GDM1 (cell line): ENCODE measurements at places on chromosomes 4 and X.

DNA sequence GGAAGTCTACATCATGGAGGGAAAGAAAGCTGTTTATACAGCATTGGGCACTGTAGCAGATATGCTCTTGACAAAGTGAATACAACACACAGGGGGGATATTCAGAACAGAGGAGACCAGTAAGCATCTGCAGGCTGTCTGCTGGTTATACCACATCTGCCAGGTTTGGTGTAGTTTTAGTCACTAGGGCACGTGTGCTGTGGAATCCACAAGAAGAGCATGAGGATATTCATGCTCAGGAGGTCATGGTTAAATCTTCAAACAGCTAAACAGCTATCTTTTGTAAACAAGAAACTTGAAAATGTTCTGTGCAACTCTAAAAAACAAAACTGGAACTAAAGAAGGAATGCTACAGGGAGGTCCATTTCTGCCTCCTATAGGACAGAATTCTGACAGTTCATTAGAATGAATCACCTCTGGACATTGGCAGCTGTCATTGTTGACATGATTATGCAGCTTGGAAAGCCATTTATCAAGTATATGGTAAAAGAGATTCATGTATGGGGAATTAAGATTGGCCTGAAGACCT is 175.8 kb downstream of the RCHY1 start:
- DNase-seq, result no peak

DNA sequence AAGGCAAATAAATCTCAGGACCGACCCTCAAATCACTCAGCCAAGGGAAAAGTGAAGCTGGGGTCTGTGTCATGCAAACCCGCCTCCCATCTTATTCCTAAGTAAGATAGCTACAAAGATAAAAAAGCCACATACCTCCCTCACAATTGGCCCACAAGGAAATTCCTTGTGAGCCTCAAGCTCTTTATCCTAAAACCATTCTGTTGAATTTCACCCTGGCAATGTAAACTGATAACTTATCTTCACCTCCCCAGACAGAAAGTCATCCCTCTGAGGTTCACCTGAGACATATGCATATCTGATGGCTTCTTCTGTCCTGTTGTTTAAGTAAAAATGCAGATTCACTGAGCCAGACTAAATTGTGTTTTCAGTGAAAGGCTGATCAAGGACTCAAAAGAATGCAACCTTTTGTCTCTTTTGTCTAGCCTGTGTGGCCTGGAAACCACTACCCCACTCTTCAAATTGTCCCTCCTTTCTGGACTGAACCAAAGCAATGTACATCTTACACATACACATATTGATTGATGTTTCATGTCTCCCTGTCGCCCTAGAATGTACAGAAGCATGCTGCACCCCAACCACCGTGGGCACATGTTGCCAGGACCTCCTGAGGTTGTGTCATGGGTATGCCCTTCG is 91.3 kb downstream of the MFAP3L start:
- no peak for DNase-seq

DNA sequence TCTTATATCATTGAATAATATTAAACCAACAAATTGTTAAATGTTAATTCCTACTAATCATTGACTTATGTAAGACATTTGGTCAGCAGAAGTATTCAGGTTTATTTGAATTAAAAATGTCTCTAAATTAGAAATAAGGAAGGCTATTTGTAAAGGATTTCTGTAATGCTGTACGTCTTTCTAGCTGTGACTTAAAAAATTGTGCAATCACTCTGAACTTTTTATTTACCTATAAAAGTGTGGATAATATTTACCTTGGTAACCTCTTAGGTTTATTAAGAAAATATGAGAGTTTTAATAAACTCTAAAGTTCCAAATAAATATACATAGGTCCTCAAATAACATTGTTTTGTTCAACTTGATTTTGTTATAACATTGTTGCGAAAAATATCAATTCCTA is 76.9 kb downstream of the SLC30A9 start:
- DNase-seq, result no peak

DNA sequence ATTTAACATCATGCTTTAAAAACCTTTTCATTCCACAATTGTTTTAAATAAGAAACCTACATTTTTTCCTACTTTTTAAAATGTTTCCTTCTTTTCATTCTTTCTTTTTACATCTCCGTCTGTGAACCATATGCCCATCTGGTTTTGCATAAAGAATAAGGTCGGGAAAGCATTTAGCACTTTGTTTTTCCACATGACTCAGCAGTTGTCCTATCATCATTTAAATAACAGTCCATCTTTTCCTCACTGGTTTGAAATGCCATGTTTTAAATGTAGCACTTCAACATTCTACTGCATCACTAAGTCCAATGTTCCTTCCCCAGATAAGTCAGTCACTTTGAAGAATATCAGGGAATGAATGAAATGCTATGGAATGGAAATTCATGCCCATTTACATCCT is 128.4 kb downstream of the SH3RF1 start:
- no peak for DNase-seq

DNA sequence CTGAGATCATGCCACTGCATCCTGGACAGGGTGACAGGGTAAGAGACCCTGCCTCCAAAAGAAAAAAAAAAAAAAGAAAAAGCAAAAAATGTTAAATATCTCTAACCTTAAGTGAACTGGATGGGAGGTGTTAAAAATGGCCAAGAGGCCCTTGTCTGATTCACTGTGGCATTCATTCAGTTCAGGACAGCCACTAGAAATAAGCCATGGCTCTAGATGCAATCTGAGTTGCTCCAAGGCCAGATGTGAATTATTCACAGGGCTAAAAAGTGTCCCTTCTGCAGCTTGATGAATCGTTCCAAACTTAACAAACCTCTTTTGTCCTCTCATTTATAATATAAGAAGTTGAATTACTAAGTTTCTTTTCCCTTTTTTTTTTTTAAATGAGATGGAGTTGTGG is 63.7 kb upstream of the FBXW7 start:
- DNase-seq, result no peak

DNA sequence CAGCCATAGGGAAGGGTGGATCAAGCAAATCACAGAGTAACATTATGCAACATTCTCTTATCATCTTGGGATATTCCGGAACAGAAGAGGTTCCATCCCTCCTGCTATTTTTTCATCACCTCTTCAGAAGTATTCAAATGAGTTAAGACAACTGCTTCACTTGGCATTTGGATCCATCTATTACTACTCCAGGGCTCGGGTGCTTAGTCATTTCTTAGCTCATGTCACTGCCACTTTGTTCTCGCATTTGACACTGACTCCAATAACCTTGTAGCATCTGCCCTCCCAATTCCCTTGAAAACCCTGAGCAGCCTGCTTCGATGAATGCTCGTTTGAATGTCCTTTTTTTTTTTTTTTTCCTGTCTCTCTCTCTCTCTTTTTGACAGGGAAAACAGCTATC is 114.9 kb downstream of the PPARGC1A start:
- no peak for DNase-seq

GRCh38 chrX:8815460-8816065 is 14.4 kb upstream of the FAM9A start:
- peak; percentile 19 for DNase-seq

DNA sequence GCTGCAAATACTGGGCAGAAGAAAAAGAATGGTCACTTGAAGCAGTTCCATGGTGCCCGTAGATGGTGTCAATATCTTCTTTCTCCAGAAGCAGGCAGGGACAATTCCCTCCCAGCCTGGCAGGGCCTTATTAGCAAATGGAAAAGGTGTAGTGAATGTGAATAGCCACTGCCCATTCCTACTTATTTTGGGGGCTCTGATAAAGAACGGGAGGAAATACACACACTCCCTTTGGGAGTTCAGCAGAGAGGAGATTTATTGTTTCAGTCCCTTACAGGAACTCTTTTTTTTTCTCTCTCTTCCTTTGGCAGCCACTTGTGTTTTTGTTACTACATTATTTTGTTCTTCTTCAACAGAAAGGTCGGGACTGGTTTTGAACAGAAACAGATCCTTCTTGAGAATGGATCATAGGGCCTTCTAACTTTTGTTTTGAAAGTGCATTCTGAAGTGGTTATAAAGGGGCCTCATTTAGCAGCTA is at the start of gene EMCN:
EMCN (minus strand) TSS at position 159 of the 478 bp plus-strand sequence; CDS start at position 51, 108 bp downstream.
- no peak for DNase-seq

GRCh38 chr4:41294445-41295062 is 37.8 kb downstream of the UCHL1 start:
- DNase-seq, result no peak

DNA sequence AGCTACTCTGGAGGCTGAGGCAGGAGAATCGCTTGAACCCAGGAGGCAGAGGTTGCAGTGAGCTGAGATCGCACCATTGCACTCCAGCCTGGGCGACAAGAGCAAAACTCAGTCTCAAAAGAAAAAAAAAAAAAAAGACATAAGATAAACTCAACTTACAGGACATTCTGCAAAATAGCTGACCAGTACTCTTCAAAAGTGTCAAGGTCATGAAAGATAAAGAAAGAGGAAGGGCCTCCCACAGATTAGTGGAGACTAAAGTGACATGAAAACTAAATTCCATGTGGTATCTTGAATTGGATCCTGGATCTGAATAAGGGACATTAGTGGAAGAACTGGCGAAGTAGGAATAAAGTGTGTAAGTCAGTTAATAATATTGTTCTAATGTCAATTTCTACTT is 63.3 kb downstream of the ZNF182 start:
- no peak for DNase-seq

DNA sequence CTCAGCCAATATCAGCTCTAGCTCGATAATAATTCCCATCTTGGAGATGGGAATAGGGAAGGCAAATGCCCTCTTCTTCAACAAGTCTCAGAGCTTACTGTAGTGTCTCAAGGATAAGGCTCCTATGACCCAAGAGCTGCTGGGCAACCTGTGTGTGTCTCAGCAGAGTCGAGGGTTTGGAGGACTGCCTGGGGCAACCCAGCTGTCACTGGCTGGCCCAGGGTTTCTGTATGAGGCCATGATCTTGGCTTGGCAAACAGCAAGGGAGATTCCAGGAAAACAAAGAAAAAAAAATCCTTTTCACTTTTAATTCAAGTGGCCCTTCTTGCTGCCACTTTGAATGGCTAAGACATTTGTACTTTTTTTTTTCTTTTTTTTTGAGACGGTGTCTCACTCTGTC is 34.4 kb downstream of the TMSB4X start:
- no peak for DNase-seq

DNA sequence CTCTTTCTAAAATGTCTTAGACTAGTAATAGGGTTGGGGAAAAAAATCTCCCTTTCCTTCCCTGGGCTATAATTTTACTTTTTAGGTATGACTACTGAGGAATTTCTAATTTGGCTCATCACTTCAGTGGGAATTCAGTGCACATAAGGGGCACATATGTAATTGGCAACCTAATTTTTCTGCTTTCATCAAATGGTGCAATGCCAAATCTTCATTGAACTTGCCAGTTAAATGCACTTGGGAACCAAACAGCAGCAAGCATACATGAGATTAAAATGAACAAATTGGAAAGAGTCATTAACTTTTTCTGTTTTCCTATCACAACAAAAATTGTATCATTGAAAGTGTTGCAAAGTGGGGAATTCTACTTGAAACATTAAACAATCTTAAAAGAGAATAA is 2.9 kb upstream of the CCSER1 start:
- no peak for DNase-seq

DNA sequence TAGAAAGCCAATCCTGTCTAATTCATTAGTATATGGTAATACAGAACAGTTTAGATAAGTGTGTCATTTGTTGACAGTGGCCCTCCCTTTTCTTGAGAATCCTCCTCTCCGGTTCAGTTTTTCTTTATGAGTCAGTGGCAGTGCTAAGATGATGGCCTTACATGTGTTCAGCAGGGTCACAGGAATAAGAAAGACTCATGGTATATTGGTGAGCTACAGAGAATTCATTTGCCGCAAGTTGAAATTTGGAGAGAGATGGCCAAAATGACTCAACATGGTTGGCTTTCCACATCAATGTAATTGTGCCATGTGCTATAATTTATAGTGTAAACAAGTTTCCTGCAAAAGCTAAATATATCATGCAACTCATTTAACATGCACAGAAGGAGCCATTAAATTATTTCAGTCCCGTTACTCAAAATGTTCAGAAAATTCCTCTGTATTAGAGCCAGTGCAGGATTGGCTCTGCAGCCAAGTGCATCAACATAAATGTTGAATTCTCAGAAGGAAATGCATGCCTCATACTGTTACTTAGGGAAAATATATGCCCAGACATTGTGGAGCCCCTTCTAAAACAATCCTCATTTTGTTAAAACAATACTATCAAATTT is 374.3 kb downstream of the AFF2 start:
- DNase-seq, result no peak

GRCh38 chrX:136586386-136586785 is 54.4 kb downstream of the VGLL1 start:
- peak; percentile 63 for DNase-seq

GRCh38 chr4:149584722-149585121 is 230.9 kb downstream of the IQCM start:
- no peak for DNase-seq

DNA sequence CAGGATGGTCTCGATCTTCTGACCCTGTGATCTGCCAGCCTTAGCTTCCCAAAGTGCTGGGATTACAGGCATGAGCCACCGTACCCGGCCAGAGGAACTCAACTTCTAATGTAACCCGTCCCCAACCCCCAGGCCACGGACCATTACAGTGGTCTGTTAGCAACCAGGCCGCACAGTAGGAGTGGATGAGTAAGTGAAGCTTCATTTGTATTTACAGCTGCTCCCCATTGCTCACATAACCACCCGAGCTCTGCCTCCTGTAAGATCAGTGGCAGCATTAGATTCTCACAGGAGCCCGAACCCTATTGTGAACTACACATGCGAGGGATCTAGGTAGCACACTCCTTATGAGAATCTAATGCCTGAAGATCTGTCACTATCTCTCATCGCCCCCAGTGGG is 119.6 kb downstream of the SHROOM3 start:
- DNase-seq, result no peak

DNA sequence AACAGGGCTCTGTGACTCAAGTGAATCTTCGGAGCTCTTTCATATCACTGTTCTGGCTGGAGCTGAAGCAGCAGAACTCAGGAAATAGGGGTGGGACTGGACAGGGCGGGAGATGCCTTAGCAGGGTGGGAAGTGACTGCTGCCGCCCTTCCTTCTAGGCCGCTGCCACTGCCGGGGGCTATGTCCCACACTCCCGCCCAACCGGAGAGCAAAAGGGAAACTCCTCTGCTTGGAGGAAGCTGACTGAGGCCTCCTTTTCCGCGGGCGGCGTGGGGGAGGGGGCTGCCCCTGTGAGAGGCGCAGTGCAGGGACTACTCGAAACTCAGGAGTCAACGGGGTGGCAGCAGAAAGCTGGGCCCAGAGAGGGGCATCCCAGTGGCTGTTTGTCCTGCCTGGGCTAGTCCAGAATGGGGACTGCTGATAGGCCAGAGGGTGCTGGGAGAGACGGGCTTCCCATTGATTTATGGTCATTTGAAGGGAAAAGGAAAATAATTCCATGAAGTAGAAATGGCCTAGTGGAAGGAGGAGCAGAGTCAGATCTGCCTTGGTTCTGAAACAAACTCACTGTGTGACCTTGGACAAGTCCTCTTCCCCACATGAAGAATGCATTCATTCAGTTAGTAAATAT is 36.9 kb downstream of the STARD8 start:
- peak; percentile 87 for DNase-seq
